ENCODE measurements at places on chromosomes 1 and 21.

- DNase-seq = peak; percentile 77
Measured at GRCh38 chr21:45010096-45010495, 64.3 kb upstream of the ADARB1 start.

GRCh38 chr1:160756849-160757201 lies 17.8 kb downstream of the SLAMF7 start:
- DNase-seq = no peak

DNA sequence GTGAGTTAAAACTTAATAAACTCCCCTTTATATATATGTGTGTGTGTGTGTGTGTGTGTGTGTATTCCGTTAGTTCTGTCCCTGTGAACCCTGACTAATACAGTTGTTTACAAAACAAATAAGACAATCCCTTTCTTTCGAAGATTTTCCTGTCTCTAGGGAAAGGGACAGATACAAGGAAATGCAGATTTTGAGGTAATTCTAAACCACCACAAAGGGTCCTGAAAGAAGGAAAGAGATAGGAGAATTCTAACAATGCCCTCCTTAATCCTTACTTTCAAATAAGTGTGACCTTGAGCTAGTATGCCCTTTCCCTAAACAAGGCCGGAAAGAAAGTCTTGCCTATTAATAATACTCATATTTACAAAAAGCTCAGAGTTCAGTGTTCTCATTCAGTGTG lies 164.8 kb upstream of the COL11A1 start:
- no peak for DNase-seq

DNA sequence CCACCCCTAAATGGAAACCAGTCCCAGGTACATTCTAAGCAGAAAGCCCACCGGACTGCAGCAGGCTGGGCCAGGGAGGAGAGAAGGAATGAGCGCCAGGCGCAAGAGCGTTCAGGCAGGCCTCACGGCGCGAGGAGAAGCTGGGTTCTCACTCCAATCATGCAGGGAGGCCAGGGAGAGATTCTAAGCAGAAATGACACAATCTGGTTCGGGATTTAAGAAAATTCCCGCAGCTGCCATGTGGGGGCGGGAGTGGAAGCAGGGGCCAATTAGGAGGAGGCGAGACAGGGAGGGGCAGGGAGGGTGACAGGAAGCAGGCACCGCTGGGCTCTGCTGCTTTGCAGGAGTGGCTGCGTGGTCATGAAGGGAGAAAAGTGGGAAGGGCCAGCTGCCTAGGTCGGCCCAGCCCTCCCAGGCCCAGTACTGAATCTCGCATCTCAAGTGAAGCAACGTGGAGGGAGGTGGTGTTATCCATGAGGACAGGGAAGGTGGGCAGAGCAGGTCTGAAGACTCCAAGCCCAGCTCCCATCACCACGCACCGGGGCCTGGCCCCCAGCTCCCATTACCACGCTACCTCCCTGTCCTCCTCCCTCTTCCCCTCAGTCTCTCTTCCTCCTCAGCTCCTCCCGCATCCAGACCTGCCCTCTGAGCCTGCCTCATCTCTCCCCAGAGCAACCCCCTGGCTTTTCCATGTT lies 11.8 kb downstream of the NPHP4 start:
- no peak for DNase-seq

GRCh38 chr1:214367841-214368240 lies 86.9 kb downstream of the SMYD2 start:
- no peak for DNase-seq

DNA sequence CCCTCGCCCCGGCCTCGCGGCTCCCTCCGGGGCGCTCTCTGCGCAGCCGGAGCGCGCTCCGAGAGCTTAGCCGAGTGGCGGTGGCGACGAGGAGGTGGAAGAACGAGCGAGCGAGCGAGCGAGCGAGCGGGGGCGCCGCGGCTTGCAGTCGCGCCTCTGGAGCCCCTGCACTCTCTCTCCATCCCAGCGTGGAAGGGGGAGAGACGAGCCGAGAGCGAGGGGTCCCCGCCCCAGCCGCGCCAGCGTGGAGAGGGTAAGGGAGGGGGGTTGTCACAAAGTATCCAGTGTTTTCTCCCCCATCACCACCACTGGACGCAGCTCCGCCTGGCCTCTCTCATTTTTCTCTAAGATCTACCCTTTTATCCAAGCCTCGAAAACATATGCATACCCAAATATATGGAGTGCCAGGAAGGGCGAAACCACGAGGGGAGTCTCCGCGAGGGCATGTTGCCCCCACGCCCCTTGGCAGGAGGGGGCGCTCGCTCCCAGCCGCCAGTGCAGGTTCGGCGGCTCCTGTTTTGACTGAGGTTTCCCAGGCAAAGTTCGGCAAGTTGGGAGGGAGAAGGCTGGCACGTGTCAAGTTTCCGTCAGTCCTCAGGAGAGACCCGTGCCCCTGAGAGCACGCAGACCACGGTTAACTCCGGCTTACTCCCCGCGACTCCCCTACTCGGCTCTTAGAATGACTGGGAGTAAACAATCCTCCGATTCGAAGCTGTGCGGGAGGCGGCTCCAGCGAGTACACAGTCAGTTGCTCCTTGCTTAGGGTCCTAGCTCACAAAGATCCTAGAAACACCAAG lies 569 bp upstream of the DAB1 start:
- DNase-seq = no peak

DNA sequence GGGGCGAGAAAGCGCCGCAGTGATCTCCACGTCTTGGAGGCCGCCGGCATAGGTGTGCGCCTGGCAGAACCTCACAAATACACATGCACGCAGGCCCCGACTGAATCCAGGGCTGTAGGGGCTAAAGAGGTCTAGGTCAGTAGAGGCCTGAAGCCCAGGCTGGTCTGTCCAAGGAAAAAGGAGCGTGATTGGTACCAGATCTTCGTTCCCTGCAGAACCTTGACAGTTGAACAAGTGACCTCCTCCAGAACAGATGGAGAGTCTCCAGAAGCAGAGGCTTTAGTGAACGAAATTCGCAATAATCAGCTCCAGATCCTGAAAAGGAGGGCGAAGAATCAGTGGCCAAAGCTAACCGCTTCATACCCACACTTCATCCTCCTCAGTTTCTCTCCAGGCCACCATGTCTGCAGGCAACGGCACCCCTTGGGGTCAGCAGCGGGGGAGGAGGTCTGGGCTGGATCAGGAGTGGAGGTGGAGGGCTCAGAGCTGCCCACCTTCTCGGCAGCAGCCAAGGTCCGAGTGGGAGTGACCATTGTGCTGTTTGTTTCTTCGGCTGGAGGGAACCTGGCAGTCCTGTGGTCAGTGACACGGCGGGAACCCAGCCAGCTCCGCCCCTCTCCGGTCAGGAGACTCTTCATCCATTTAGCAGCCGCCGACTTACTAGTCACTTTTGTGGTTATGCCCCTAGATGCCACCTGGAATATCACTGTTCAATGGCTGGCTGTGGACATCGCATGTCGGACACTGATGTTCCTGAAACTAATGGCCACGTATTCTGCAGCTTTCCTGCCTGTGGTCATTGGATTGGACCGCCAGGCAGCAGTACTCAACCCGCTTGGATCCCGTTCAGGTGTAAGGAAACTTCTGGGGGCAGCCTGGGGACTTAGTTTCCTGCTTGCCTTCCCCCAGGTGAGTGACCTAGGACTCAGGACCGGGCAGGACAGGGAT lies 749 bp upstream of the PEX11B start:
- DNase-seq = peak; percentile 82

- no peak for DNase-seq
Measured at GRCh38 chr1:166956872-166957271, 18.5 kb downstream of the ILDR2 start.

- DNase-seq = no peak
Measured at GRCh38 chr1:216702170-216702569, 21.1 kb downstream of the ESRRG start.

DNA sequence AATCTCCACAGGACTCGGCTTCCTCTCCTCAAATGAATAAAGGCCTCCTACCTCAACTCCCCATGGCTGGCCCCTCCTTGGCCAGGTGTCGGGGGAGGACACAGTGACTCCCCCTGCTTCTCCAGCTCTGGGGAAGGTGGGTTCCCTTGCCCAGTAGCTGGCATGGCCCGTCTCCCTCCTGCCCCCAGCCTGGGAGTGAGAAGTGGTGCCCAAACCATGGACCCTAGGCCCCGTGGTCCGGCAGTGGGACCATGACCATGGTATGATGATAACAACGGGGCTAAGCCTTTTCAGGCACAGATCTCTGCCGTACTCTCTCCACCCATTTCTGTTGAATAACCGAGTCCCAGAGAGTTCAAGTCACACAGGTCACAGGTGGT lies 11.2 kb downstream of the PLA2G2F start:
- no peak for DNase-seq

DNA sequence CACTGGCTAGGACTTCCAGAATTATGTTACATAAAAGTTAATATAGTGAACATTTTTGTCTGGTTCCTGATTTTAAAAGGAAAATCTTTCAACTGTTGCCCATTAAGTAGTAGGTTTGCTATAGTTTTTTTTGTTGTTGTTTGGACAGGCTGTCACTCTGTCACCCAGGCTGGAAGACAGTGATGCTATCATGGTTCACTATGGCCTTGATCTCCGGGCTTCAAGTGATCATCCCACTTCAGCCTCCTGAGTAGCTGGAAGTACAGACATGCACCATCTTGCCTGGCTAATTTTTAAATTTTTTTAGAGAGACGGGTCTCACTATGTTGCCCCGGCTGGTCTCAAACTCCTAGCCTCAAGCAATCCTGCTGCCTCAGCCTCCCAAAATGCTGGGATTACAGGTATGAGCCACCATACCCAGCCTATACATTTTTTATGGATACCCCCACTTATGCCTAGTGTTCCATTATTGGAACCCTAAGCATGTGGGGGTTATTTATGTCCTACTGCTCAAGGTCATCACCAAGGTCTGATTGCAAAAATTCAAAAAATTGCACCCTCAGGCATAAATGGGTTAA lies 6.5 kb downstream of the CTXND2 start:
- DNase-seq = no peak

GRCh38 chr1:187629075-187629474 lies 800.3 kb downstream of the PLA2G4A start:
- no peak for DNase-seq

GRCh38 chr1:189673217-189673616 lies 804.4 kb downstream of the BRINP3 start:
- DNase-seq = no peak

GRCh38 chr1:99963041-99963795 lies 6.6 kb upstream of the SLC35A3 start:
- DNase-seq = peak; percentile 60

DNA sequence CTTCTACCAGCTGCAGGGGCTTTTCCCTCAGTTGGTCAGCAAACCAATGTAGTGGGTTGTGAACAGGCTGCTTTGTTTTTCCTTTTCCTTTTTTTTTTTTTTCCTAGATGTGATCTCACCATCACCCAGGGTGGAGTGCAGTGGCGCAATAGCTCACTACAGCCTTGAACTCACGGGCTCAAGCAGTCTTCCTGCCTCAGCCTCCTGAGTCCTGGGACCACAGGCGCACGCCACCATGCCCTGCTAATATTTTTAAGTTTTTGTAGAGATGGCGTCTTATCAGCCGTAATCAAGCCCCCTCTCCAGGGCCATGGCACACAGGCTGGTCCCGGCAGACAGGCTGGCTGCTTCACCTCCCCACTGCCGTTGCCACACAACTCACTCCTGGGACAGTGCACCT lies 3.4 kb upstream of the TRIM11 start:
- no peak for DNase-seq

DNA sequence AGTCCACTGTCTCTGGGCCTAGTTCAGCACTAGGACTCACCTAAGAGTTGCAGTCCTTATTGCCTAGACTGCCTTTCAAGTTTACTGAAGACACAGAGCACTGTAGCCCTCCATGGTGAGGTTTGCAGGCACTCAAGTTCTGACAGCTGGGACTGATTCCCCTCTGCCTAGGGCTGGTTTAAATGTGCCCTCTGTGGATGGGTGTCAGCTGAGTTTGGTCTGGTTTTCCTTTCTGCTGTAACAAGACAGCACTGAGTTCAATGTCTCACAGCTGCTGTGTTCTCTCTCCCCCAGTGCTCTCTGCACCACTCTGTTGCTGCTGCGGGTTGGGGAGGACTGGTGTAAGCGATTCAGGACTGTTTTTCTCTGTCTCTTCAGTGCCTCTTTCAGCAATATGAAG lies 75.2 kb upstream of the C1orf21 start:
- DNase-seq = no peak

- DNase-seq = peak; percentile 98
Measured at GRCh38 chr1:155961937-155962336, 16.4 kb downstream of the ARHGEF2 start.

- DNase-seq = no peak
Measured at GRCh38 chr1:226723657-226724532, 15.2 kb downstream of the ITPKB start.

- no peak for DNase-seq
Measured at GRCh38 chr1:192726820-192727504, 81.9 kb upstream of the RGS2 start.

GRCh38 chr1:180482425-180483275 lies 19.7 kb downstream of the ACBD6 start:
- peak; percentile 45 for DNase-seq

- no peak for DNase-seq
Measured at GRCh38 chr21:38903690-38904139, 98.0 kb downstream of the ETS2 start.

GRCh38 chr1:41313661-41314131 lies 47.5 kb upstream of the FOXO6 start:
- no peak for DNase-seq

DNA sequence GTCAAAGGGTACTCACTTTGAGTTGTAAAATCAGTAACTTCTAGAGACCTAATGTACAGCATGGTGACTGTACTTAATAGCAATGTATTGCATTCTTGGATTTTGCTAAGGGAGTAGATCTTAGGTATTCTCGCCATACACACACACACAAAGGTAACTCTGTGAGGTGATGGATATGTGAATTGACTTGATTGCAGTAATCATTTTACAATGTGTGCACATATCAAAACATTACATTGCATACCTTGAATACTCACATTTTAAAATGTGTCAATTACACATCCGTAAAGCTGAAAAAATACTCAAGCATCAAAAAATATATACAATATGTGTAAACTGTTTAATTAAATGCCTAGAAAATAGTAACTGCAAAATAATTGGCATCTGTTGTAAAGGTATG lies 86.0 kb downstream of the SLC35F3 start:
- no peak for DNase-seq

DNA sequence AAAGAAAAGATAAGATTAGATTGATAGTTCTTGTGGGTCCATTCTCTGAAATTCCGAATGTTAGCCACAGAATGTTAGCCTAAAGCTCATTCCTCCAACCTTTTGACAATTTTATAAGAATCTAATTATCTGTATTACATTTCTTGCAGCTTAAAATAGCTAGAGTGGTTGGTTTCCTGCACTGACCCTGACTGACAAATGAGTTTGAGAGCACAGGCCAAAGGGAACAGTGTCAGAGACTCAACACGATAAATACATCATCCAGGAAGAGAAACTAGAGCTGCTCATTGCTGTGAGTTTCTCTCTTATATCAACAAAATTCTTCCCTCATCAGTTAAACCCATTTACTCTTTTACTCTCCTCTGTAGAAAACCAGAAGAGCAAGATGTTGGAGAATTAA lies 82.1 kb upstream of the PPM1J start:
- no peak for DNase-seq

GRCh38 chr1:186304982-186305949 lies 69.8 kb downstream of the TPR start:
- DNase-seq = no peak

- no peak for DNase-seq
Measured at GRCh38 chr1:36523850-36524249, 41.1 kb upstream of the CSF3R start.
